ENCODE measurements at places on chromosomes 1 and 21.

DNA sequence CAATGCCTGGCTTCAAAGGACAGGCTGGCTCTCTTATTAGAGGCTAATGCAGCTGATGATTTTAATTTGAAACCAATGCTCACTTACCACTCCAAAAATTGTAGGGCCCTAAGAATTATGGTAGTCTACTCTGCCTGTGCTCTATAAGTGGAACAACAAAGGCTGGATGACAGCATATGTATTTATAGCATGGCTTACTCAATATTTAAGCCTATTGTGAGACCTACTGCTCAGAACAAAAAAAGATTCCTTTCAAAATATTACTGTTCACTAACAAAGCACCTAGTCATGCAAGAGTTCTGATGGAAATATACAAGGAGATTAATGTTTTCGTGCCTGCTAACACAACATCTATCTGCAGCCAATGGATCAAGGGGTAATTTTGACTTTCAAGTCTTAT lies 73.8 kb upstream of the DUSP10 start:
- DNase-seq, result no peak

- DNase-seq, result no peak
Observed at GRCh38 chr1:150017206-150017750, 6.8 kb upstream of the OTUD7B start.

GRCh38 chr1:43270421-43271095 lies 775 bp downstream of the TMEM125 start:
- no peak for DNase-seq

GRCh38 chr1:191912517-191912916 lies 245.7 kb upstream of the RGS18 start:
- no peak for DNase-seq

- peak; percentile 75 for DNase-seq
Observed at GRCh38 chr1:243482141-243483022, 226.5 kb downstream of the SDCCAG8 start.

DNA sequence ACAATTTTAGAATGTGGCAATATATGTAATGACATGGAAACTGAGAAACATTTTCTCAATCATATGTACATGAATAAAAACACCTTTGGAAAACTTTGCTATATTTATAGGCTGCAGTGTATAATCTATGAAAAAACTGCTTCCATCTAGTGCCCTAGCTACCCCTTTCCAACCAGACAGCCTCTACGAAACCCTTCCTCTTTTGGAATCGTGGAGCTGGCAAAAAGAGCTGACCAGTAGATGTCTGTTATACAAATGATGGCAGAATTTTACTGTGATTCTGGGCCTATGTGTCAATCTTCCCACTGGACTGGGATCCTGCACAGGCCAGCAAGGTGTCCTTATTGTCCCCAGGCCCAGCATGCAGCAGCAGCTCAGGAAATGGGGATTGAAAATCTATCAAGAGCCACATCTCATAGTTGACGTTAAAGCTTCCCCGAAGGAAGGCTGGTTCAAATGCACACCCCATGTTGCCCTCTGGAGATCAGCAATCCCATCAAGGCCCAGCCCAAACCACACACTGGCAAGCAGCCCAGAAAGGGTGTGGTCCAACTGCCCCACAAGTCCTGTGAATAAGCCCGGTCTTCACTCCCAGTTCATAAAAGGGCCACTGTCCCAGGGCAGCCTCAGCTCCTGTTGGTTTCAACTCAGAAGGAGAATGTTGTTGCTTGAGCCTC lies 8.8 kb upstream of the FAM20B start:
- peak; percentile 85 for DNase-seq

- DNase-seq, result no peak
Observed at GRCh38 chr1:45863218-45863617, 59.8 kb downstream of the MAST2 start.

DNA sequence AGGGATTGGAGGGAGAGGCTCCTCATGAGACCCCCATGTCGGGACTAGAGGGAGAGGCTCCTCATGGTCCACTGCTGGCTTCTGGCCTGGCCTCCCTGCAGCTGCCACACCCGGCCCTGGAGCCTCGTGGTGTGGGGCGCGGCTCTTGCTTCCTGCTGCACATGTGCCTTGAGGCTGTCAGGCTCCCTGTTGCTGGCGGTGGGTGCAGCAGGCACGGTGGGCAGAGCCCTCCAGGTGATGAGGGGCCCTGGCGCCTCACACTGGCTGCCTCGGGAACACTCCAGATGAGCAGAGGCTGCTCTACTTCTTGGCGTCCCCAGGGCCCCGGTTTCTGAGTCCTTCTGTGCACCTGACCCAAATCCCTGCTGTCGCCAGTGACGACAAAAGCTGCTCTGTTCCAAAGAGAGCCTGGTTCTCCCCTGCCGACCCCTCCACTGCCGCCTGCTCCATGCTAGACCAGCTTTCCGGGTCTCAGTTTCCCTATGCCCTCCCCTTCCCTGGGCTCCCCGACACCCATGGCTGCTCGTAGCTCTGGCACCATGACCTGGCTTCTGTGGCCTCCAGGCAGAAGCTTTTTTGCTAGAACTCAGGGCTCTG lies 9.7 kb upstream of the ATAD3B start:
- no peak for DNase-seq

DNA sequence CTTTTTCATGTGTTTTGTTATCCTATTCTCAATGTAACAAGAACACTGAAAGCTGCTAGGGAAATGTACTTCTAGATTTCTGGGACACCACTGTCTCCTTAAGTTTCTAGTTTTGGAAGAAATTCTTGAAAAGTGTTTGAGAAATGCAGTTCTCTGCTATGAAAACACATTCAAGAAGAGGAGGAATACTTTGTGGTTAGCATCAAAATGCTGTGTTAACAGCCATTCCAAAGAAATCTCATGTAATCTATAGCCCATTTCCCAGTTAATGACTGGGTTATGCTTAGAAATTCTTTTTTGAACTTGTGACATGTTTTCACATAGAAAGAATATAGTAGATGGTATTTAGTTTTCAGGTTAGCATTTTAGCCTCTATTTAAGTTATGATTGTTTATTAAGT lies 6.0 kb downstream of the RAVER2 start:
- DNase-seq, result no peak
